CD8-positive, alpha-beta memory T cell (primary cell): ENCODE measurements at places on chromosomes 7 and 10. TPM values are rescaled to one million over a fixed set of nuclear protein-coding genes. Genes with fewer than 3 reads are reported as not detected.

GRCh38 chr10:71260622-71261325 lies 48.4 kb downstream of the UNC5B start:
- H3K4me3 ChIP-seq, result no peak overlapping the region
- no peaks in the 10 kb centered on the region for H3K27me3 ChIP-seq
- no peaks in the 10 kb centered on the region for H3K4me1 ChIP-seq
- no peaks in the 10 kb centered on the region for H3K36me3 ChIP-seq

GRCh38 chr10:98436704-98437103 lies 10.0 kb downstream of the HPS1 start:
- H3K27me3 ChIP-seq, result no peaks in the 10 kb centered on the region
- no peak overlapping the region for H3K27ac ChIP-seq
- H3K36me3 ChIP-seq, result peaks cover 30% of the 10 kb centered on the region

GRCh38 chr10:74055383-74056049 lies 57.6 kb downstream of the VCL start:
- peaks cover 12% of the 10 kb centered on the region for H3K4me1 ChIP-seq
- no peaks in the 10 kb centered on the region for H3K36me3 ChIP-seq
- no peaks in the 10 kb centered on the region for H3K27me3 ChIP-seq
- no peak overlapping the region for H3K27ac ChIP-seq
- H3K4me3 ChIP-seq, result no peak overlapping the region
- DNase-seq, result no peak

DNA sequence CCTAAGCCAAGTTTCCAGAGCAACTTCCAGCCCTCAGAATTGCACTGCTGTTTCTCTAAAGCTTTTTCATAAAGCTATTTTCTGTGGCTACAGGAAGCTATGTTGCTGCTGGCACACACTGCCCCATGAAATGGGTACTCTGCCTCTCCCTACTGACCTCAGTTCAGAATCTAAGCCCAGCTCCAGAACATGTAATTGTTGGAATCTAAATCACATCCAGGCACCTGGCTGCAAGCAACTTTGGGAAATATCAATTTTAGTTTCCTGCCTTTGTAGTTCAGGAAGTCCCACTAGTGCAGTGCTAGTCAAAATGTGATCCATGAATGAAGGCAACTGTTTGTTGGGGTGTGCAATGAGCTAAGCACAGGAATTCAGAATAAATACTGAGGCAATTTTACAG lies 226.2 kb downstream of the THSD7A start:
- H3K27me3 ChIP-seq, result no peaks in the 10 kb centered on the region
- no peaks in the 10 kb centered on the region for H3K36me3 ChIP-seq
- no peaks in the 10 kb centered on the region for H3K4me1 ChIP-seq
- no peak overlapping the region for H3K4me3 ChIP-seq

DNA sequence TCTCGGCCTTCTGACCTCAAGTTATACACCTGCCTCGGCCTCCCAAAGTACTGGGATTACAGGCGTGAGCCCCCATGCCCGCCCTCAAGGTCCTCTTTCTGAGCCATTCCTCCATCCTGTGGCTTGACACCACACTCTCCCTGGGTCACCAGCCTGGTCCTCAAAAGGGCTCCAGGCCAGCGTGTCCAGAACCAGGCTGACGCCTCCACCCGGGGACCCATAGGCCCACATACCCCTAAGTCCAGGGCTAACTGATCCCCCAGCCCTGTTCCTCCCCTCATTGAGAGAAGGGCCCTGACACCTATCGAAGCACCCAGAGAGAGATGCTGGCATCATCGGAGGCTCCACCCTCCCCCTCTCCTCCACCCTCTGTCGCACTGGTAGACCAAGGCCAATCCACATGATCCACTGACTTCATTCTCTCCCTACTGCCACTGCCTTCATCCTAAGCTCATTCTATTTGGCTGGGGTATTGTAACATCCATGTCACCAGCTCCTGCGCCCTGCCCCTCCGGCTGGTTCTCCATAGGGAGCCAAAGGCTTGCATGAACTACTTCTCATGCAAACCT lies 46.7 kb downstream of the TMEM270 start:
- no peak overlapping the region for H3K4me3 ChIP-seq
- H3K27ac ChIP-seq, result no peak overlapping the region
- no peak for DNase-seq

- H3K27me3 ChIP-seq, result no peaks in the 10 kb centered on the region
- no peak overlapping the region for H3K27ac ChIP-seq
- no peaks in the 10 kb centered on the region for H3K36me3 ChIP-seq
- DNase-seq, result no peak
These were observed 49.8 kb downstream of the STK31 start for GRCh38 chr7:23759671-23760391.

STEAP4 gene
- not detected for polyA plus RNA-seq

- no peak overlapping the region for H3K27ac ChIP-seq
- H3K27me3 ChIP-seq, result no peaks in the 10 kb centered on the region
- no peaks in the 10 kb centered on the region for H3K4me1 ChIP-seq
- no peak overlapping the region for H3K4me3 ChIP-seq
- H3K36me3 ChIP-seq, result no peaks in the 10 kb centered on the region
These were observed 59.6 kb upstream of the SP4 start for GRCh38 chr7:21368317-21368716.

IKZF5 gene
- 14.8 TPM for polyA plus RNA-seq

DNA sequence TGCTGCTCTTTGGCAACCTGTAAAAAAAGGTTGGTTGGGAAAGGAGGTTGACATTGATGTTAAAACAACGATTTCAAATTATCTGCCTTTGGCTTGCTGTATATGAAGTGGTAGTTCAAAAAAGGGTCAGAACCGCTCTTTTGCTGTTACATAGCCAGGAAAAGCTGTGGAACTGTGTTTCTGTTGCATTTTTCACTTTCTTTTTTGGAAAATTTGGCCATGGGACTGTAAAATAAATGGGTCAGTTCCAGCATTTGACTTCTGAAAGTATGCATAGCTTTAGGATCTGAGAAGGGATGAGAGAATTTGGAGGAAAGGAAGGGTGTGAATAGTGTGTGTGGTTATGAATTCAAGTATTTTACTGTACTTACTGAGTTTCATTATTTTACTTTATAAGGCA lies 7.3 kb downstream of the AUTS2 start:
- H3K27ac ChIP-seq, result no peak overlapping the region
- DNase-seq, result no peak
- peaks cover 15% of the 10 kb centered on the region for H3K27me3 ChIP-seq
- H3K4me3 ChIP-seq, result no peak overlapping the region
- H3K4me1 ChIP-seq, result peaks cover 19% of the 10 kb centered on the region

GRCh38 chr10:118983263-118983662 lies 46.3 kb upstream of the NANOS1 start:
- no peaks in the 10 kb centered on the region for H3K27me3 ChIP-seq
- no peak overlapping the region for H3K4me3 ChIP-seq
- H3K4me1 ChIP-seq, result no peaks in the 10 kb centered on the region
- DNase-seq, result no peak

DNAJB12 gene
- polyA plus RNA-seq, result 28.0 TPM

GRCh38 chr10:1674501-1674900 lies 62.8 kb downstream of the ADARB2 start:
- H3K27ac ChIP-seq, result no peak overlapping the region
- no peaks in the 10 kb centered on the region for H3K36me3 ChIP-seq
- DNase-seq, result no peak
- H3K4me3 ChIP-seq, result no peak overlapping the region

DNA sequence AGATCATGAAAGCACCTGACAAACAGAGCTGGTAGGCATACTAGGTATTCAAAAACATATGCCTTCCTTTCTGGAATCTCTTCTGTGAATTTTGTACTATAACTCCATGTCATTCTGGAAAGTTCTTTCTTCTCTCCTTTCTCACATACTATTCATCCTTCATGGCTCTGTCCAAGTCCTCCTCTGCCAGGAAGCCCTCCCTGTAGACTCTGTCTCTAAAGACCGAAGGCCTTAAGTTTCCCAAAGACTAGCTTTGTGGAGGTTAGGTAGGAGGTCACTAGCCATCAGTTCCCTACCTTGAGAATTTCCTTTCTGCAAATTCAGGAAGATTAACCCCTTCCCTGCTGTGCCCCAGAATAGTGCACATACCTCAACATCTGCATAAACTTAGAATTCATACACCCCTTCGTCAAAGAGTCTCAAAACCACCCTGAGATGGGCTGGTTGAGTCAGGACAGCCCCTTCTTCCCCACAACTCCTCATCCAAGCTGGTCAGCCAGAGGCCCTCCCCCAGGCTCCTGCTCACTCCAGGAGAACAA lies 20.6 kb downstream of the SORBS1 start:
- DNase-seq, result no peak
- H3K27ac ChIP-seq, result no peak overlapping the region
- no peak overlapping the region for H3K4me3 ChIP-seq
- H3K4me1 ChIP-seq, result no peaks in the 10 kb centered on the region
- H3K36me3 ChIP-seq, result no peaks in the 10 kb centered on the region
- H3K27me3 ChIP-seq, result no peaks in the 10 kb centered on the region

- DNase-seq, result no peak
- peaks cover 21% of the 10 kb centered on the region for H3K4me1 ChIP-seq
- H3K27ac ChIP-seq, result no peak overlapping the region
- no peak overlapping the region for H3K4me3 ChIP-seq
These were observed 6.9 kb downstream of the FRAT2 start for GRCh38 chr10:97327348-97328294.

LRRN3 gene
- polyA plus RNA-seq, result 18.8 TPM

GRCh38 chr7:139667377-139667776 lies 110.4 kb downstream of the HIPK2 start:
- H3K36me3 ChIP-seq, result no peaks in the 10 kb centered on the region
- H3K4me1 ChIP-seq, result no peaks in the 10 kb centered on the region
- no peak overlapping the region for H3K4me3 ChIP-seq
- no peak for DNase-seq
- H3K27ac ChIP-seq, result no peak overlapping the region

DNA sequence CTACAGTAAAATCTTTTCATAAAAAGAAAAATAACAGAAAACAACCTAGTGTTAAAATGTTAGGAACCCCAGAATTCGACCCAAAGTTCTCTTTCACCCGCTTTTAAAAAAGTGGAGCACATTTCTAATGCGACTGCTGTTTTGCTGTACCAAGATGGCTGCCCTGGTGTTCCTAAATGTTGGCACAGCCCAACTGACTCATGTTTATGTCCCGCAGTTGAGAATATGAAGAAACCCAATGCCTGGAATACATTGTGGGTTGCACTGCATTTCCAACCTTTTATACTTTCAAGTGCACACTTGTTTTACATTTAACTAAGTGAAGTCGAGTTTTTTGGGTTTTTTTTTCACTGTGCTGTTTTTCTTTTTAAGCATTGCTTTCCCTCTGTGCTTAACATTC lies 944 bp downstream of the STEAP1B start:
- no peaks in the 10 kb centered on the region for H3K36me3 ChIP-seq
- H3K27me3 ChIP-seq, result no peaks in the 10 kb centered on the region
- no peak overlapping the region for H3K27ac ChIP-seq
- no peak for DNase-seq
- no peak overlapping the region for H3K4me3 ChIP-seq

DNA sequence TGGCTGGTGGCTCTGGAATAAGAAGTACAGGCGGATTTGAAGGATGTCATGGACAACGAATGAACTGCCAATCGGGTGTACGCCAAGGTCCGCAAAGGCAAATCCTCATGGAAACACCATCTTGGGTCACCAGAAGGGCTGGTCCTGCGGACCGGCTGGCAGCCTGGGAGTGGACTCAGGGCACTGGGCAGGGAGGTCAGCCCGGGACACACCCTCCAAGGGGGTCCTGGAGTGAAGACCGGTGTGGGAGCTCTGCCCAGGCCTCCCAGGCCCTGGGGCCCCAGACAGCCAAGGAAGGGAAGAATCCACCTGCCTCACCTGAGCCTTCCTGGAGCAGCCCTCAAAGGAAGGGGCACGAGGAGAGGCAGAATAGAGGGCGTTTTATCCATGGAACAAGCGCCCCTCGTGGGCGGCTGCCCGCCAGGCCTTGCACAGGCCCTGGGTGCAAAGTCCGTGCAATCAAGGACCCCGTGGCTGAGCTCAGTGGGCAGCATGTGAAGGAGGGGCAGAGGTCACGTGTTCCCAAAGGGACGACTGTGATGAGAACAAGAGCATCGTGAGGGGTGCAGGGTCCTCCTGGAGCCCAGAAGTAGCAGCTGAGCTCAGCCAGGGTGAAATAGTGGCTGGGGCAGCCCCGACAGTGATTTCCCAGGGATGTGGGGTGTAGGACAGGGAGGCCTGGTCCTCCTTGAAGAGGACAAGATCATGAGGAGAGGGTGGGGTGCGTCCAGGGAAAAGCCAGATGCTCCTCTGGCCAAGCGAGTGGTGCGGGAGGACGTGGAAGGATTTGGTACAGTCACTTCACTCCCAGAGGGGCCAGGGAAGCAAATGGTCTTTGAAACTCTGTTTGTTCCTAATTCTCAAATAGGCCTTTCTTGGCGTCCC lies 105.2 kb downstream of the TCERG1L start:
- no peaks in the 10 kb centered on the region for H3K27me3 ChIP-seq
- H3K4me1 ChIP-seq, result no peaks in the 10 kb centered on the region
- no peak for DNase-seq
- no peak overlapping the region for H3K4me3 ChIP-seq

DNA sequence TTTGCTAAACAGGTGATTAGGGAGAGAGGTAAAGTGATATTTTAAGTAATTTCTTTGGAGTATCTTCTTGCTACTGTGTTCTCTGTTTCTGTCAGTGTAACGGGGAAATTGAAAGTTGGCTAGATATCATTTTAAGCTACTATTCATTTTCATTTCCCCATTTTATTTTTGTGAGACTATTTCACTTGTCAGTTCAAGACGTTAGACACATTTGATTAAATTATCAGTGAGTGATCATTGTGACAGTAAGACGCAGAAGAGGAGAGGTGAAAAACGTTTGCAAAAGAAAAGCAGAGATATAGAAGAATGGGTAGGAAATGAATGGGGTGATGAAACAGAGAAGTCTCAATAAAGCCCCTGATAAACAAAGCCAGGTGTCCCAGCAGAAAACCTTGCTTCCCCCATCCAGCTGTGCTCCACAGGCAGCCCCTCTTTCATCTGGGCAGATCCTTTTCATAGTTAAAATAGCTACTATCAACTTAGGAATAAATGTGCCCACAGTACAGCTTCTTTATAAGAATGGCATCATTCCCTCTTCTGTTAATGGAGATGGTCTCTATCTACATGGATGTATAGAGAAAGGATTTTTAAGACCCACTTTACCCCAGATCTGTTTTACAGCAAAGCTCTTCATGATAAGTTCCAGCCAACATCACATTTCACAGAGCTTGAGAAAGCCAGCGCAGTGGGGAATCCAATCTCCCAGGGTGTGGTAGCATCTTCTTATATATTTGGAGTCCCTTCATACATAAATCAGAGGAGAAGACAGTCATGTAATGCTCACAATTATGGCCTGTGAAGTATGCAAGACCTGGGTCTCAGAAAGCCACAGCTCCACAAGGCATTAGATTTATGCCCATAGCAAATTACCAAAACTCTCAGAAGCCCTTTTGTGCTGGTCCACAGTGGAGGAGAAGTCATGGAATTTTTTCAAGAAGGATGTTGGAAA lies 138.1 kb upstream of the ITGB1 start:
- no peaks in the 10 kb centered on the region for H3K36me3 ChIP-seq
- no peak overlapping the region for H3K4me3 ChIP-seq
- H3K4me1 ChIP-seq, result peaks cover 7% of the 10 kb centered on the region

GRCh38 chr10:60353519-60354258 lies 36.0 kb downstream of the ANK3 start:
- no peak for DNase-seq
- H3K27me3 ChIP-seq, result no peaks in the 10 kb centered on the region
- H3K4me1 ChIP-seq, result no peaks in the 10 kb centered on the region
- no peak overlapping the region for H3K4me3 ChIP-seq
- peak overlapping the region; percentile 10 for H3K27ac ChIP-seq
